ENCODE measurements at places on chromosomes 5 and 9.
A peak's percentile ranks its signal among the peaks of the same experiment; 100 is the strongest.

DNA sequence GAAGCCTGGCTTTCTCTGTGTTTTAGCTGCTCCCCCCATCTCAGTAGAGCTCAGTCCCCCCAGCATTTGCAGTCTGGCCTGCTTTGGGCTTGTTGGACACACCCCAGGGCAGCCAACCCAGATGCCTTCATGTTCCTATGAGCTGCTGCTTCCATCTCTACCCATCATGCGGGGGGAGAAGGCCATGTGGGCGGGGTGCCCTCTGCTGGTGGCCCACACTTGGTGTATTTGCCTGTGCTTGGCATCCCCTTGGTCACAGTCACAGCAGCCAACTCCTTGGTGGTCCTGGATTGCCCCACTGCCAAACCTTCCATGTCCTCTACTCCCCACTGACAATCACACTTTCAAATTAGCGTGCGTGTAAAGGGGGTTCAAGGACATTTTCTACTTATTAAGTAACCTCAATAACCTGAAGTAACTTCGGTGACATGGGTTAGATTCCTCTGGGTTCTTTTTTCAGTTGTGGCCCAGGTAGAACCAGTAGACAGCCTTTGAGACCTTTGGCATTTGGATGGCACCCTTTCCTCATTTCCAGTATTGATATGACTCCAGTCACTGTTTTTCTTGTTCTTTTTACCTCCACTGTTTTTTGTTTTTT lies 42.8 kb downstream of the SNX30 start:
- peak; percentile 45 for DNase-seq

- no peak for DNase-seq
These were observed 1.4 kb upstream of the N4BP3 start for GRCh38 chr5:178111925-178112324.

DNA sequence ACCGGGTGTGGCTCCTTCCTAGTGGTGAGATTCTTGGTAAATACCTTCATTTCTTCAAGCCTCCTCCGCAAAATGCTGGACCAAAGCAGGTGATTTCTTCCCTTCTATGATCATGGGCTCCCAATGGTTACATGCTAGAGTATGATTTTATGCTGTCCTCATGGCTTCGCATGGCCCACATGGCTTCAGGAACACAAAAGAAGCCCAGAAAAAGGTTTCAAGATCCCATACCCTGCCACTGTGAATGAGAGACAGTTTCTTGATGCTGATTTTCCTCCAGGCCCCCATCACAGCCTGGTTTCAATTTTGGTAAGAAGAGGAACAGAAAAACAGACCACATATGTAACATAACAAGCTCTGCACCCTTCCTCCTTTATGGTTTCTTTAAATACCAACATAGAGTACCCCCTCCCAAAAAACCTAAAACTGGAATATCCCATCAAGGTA lies 2.4 kb upstream of the RXFP3 start:
- DNase-seq = no peak

DNA sequence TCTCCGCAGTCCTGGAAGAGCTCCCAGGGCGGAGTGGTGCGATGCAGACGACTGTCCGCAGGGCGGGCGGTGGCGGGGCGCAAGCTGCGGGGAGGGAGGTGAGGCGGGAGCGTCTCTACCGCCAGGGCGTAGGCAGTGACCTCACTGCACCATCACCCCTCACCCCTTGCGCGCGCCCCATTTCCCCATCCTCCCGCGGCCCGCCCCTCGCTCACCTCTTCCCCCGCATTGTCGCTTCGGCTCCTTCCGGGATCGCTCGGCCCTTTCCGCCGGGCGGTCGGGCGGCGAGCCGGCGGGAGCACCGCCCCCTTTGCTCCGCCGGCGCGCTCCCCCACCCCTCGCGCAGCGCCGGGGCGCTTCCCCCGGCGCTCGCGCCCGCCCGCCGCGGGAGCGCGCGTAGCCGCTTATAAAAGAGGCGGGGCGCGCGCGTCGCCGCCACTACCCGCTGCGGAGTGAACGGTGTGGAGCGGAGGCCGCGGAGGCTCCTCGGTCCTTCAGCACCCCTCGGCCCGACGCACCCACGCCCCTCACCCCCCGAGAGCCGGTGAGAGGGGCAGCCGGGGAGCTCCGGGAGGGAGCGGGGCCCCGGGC lies at the start of gene SPTAN1:
SPTAN1 (plus strand) TSS at position 435 of the 591 bp plus-strand sequence. CDS start 14,154 bp downstream, outside the sequence.
- DNase-seq = peak; percentile 87

GRCh38 chr9:111020594-111020993 lies 17.7 kb downstream of the LPAR1 start:
- DNase-seq = no peak

DNA sequence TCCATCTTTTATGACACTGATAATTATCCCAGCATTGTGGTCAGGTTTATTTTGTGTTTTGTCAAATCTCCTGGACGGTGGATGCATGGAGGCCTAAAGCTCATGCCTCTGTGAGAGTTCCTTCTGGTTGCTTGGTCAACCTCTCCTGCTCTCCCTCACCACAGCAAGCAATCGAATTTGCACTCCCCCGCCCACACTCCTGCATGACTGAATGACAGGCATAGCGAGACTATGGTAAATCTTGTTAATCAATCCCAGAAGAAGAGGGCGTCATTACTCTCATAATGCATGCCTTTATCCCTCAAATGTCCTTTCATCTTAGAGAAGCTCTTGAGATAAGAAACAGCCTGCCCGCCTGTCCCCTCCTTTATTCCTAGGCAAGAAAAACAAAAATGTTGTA lies 1215.0 kb upstream of the CDH9 start:
- DNase-seq = no peak

GRCh38 chr9:14211564-14211963 lies 102.4 kb downstream of the NFIB start:
- no peak for DNase-seq

GRCh38 chr9:115481769-115482168 lies 363.8 kb upstream of the TNC start:
- no peak for DNase-seq

GRCh38 chr5:62263401-62263800 lies 42.6 kb upstream of the KIF2A start:
- no peak for DNase-seq

- DNase-seq = no peak
These were observed 64.5 kb downstream of the LNPEP start for GRCh38 chr5:97000391-97000790.

GRCh38 chr9:2032234-2032633 lies 17.1 kb downstream of the SMARCA2 start:
- DNase-seq = no peak

- no peak for DNase-seq
These were observed 148.0 kb downstream of the RORB start for GRCh38 chr9:74645007-74645639.

- DNase-seq = no peak
These were observed 1356.8 kb upstream of the ACO1 start for GRCh38 chr9:31027678-31028077.

DNA sequence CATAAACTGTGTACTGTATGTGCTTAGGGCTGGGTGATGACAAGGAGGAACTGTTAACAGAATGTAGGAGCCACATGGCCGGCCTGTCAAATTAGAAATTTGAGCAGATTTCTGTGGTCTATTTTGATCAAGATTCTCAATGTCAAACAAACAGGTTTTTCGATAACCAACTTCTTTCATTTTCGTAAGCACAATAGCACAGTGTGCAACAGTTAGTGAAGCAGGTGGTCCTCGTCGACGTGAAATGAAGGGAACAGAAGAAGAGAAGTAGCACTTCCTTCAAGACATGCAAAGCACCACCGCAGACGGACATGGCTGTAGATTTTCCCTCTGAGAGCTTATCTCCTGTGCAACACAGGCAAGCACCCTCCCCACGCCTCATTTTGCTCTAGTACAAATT lies 252.1 kb downstream of the CRB2 start:
- no peak for DNase-seq

DNA sequence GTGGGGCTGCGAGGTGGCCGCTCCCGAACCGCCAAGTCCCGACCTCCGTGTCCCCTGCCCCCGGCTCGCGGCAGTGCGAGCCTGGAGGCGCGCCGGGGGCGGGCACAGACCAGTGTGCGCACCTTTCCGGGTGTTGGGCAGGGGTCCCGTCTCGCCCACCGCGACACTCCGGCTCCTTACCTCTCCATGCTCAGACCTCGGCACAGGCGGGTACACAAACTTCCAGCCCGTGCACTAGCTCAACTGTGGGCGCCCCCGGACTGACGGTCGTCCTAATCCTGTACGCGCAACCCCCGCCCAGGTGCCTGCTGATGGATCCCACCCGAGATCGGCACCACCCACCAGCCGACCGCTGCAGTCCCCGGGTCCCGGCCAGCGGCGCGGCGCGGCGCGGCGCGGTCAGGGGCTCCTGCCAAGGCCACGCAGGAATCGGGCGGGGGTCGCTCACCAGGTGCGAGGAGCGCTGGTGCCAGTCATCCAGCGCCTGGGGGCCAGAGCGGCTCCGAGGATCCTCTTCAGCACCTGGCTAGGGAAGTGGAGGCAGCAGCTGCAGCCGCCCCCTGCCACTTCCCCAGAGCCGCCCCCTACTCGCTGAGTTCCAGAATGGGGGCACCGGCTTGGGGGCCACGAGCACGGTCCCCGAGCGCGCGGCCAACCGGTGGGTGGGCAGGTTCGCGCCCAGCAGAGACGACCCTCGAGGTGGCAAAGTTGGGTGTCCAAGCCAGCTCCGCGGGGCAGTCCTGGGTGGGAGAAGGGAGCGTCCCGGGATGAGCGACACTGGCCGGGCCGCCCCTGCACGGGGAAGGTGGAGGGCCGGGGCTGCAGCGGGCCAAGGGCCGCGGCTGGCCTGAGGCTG lies 511 bp downstream of the SEMA5A start:
- DNase-seq = peak; percentile 16

DNA sequence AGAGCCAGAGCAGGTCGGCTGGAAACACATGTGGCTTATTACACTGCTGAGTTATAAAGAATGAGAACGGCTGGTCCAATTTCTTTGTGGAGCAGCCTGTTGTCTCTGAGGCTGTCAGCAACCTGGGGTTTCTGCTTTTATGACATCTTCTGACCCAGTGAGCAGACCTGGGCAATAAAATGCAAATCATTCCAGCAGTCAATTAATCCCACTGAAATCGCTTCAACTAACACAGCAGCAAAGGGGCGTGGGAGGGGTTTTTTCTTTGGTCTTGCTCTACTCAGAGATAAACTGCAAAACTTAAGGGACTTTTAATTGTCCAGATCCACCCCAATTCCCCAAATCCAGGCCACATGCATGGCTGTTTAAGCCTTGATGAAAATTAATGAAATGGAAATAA lies 215.7 kb downstream of the SLIT3 start:
- DNase-seq = no peak

GRCh38 chr9:130172161-130172857 lies at the start of gene NCS1:
TSS of gene NCS1 (plus strand) at chr9:130172404. CDS start at chr9:130172664, 260 bp downstream.
- peak; percentile 85 for DNase-seq

DNA sequence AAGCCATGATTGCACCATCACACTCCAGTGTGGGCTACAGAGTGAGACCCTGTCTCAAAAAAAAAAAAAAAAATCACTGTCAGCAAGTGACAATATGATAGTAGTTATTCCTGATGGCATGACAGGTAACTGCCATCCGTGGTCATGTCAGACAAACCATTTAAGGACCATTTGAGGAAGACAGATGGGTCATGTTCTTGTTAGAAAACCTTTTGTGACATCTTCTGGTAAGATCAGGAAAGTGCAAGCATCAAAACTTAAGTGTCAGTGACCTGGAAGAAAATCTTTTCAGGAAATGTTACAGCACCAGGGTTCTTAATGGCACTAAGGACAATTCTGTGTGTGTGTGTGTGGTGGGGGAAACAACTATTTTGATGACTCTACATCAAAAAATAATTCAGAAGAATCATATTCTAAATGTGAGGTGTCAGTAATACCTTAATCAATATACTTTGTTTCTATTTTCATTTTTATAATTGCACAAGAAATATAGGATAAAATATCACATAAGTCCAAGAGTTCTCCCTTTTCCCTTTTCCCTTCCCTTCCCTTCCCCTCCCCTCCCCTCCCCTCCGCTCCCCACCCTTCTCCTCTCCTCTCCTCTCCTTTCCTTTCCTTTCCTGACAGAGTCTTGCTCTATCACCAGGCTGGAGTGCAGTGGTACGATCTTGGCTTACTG lies 17.8 kb downstream of the SLC38A9 start:
- no peak for DNase-seq

DNA sequence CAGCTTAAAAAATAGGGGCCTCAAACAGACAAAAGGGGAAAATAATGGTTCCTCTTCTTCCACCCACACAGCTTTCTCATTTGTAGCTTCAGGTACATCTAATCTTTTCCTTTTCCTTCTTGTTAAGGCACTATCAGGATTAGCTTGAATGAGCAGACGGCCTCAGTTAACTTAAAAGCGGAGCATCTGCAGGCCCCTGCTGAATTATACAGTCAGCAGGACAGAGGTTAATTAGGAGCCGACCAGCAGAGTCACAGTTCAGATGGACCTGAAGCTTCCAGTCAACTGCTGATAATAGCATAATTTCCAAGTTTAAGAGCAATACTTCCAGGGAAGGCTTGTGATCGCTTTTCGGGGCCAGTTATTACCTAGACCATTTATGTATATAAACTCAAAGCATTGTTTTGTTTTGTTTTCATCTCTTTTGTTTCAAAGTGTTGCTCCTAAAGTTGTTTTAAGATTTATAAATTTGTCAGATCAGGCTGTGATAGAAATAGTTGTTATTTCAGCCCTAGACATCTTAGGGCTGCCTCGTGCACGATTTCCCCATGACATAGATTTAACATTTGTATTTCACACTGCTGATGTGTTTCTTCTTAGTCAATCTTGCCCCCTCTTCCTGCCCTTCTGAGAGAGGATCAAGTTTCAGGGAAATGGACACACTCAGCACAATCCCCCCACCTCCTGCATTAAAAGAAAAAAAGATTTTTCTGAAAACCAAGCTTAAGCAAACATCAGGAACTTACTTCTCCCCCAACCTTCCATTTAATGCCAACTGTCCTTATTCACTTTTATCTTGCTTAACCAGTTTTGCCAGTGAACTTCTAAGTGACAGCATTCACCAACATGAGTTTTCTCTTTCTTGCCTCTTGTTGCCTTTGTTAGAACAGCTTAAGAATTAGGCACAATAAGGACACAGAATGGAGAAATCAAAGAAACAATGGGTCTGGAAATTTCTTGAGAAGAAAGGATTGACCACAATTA lies 449.8 kb downstream of the ARHGEF28 start:
- no peak for DNase-seq

DNA sequence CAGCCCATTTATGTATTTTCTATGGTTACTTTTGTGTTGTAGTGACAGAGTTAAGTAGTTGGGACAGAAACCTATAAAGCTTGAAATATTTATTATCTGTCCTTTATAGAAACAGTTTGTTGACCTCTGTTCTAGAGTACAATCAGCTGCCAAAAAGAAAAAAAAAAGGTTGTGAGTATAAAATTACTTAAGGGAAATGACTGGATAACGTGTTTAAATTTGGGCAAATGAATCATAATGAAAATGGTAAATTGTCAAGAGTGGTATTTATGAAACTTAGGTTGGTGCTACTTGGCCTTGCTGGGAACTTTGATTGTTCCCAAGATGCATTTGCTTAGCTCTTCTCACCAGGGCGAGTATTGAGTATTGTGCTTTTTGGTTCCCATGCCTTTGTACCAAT lies 70.2 kb upstream of the IL6ST start:
- no peak for DNase-seq

DNA sequence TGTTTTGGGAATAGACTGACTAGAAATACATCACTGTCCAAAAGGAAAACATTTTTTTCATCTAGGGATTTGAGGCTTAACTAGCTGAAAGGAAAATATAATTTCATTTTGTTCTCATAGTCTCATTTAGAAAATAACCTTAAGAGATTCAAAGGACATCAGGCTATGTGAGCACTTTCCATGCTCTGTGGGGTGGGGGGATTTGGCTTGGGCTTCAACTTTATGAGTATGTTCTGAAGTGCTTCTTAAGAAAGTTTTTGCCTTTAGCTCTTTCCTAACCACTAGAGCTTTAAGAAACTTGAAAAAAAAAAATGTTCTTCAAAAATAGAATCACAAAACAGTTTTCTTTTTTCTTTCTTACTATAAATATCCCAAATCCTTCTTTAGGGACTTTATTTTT lies 17.6 kb downstream of the CDH6 start:
- no peak for DNase-seq
